Left cardiac atrium (tissue), 4 donors: ENCODE measurements at places on chromosomes 5 and 9. TPM values are rescaled to one million over a fixed set of nuclear protein-coding genes. Genes with fewer than 3 reads are reported as not detected.

MZB1 gene
- 1.2 TPM for total RNA-seq

PCDHB3 gene
- 1.3 TPM for total RNA-seq

C5orf52 gene
- not detected for total RNA-seq

CCDC192 gene
- not detected for total RNA-seq

SGCD gene
- 93.4 TPM for total RNA-seq

RMRP gene
- 14,118 TPM for total RNA-seq

GRCh38 chr5:73204733-73205132, 31.7 kb downstream of the TMEM174 start:
- DNase-seq = no peak

- no peak for DNase-seq
Measured at GRCh38 chr5:39266442-39266841, 47.1 kb upstream of the FYB1 start.

DNA sequence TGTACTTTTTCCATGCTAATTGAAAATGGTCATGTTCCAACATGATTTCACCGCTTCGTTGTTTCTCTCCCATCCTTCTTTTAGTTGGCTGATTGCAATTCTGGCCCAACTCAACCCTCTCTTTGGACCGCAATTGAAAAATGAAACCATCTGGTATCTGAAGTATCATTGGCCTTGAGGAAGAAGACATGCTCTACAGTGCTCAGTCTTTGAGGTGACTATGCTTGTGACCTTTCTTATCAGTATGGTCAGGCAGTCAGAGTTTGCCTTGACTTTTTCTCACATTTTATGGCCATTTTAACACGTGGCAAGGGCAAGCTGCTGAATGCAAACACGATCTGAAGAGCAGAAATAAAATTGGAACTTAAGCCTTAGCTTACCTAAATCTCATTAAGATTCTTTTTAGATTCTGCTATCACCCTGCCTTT, 36.0 kb upstream of the CREBRF start:
- no peak for DNase-seq

- no peak for DNase-seq
Measured at GRCh38 chr5:21143686-21144085, 1155.7 kb upstream of the CDH18 start.

DNA sequence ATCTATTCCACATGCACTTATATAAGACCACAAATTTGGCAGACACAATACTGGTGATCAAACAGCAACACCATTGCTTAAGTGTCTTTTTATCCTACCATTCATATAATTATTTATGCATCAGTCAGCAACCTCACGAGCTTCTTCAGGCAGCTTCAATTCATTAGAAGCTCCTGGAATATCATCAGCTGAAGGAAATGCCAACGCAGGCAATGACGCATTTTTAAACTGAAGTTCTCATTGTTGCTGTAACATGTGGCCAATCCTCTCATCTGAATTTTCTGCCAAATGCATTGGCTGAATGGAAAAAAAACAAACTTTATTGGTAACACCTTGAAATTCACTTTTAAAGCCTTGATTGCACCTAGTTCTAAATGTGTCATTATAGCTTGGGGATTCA, 376.4 kb upstream of the RGMB start:
- no peak for DNase-seq

GRCh38 chr9:126389992-126390391, 63.4 kb downstream of the MVB12B start:
- no peak for DNase-seq

DNA sequence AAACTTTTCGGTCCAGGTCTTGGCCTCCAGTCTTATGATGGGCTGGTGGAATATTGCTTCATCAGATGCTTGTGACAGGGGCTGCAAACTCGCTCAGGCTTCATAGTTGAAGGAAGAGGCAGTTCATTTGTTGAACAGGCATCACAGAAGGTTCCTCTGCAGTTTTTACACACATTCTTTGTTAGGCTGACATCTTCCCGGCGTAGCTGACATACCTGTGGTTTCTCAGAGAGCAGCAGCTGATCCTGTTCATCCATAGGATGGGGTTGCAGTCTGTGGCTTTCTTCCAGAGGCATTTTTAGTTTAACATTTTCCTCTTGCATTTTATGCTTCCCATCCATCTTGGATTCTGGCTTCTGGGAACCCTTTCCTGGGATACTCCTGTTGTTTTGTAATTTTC, 1255.2 kb downstream of the EFNA5 start:
- DNase-seq = no peak

DNA sequence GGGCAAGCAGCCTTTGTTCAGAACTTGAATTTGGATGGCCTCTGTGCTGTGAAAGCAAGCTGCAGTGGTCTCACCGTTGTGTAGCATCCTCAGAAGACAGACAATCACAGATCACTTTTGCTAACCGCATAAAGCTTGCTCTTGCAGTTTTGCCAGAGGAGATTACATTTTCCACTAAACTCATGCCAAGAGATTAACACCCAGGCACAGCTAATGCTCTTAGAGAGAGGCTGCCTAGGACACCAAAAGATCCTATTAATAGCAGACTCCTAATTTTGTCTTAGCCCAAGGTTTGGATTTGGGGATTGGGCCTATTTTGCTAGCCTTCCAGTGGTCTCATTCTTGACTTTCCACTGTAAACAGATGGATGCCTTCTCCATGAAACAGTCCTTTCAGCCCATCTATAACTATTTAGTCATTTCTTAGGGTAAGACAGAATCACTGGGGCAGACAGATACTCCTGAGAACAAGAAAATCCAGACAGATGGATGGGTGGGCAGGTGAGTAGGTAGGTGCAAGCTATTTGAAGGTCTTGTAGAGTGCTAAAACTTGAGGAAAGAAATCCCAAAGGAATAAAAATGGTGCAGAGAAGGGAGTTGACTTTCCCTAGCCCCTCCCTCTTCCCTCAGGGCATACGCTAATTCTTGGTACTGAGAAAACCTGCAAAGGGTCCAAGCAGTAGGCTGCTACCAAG, 506.2 kb downstream of the SPOCK1 start:
- DNase-seq = no peak

DNA sequence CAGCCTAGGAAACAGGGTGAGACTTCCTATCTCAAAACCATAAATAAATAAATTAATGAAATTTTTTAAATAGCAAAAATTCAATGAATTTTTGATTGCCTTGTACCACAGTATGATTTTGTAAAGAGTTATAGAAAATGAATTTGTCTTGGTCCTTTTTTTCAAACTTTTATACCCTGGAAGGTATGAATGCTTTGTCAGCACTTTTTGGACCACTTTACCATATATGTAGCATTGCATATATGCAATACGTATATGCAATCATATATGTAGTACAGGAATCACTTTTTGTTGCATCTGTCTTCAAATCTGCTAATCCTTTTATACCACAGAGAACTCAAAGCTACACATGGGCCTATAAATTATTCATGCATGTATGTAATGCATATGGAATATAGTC, 9.2 kb upstream of the SMIM15 start:
- DNase-seq = no peak

DNA sequence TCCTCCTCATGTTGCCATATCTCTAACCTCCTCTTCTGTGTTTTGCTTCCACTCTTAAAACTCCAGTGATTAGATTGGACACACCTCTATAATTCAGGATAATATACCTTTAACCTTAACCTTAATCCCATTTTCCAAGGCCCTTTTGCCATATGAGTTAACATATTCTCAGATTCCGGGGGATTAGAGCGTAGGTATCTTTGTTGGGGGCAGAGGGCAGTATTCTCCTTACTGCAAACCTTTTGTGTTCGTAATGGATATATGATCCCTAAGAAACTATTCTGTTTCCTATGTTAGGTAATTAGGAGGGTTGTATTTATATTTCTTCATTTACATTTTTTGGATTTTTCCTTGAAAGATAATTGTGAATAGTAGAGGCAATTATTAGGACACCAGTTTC, 99.5 kb downstream of the VPS13A start:
- no peak for DNase-seq
